ENCODE measurements at places on chromosomes 3 and 15.

DNA sequence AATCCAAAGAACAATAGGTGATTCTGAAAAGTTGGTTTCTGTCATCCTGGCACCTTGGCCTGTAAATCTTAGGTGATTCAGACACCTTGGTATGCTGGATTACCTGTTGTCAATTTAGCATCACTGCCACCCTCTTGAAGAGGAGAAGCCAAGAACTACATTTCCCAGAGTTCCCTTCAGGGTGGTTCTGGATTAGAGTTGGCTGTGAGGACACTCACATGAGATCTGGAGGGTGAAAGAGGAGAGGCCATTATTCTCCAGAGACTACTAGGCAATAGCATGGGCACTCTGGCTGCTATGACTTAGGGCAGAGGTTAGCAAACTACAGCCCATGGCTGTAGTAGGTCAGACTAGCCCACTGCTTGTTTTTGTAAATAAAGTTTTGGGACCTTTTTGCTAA, 41.7 kb upstream of the CORO2B start:
- no peak for DNase-seq

DNA sequence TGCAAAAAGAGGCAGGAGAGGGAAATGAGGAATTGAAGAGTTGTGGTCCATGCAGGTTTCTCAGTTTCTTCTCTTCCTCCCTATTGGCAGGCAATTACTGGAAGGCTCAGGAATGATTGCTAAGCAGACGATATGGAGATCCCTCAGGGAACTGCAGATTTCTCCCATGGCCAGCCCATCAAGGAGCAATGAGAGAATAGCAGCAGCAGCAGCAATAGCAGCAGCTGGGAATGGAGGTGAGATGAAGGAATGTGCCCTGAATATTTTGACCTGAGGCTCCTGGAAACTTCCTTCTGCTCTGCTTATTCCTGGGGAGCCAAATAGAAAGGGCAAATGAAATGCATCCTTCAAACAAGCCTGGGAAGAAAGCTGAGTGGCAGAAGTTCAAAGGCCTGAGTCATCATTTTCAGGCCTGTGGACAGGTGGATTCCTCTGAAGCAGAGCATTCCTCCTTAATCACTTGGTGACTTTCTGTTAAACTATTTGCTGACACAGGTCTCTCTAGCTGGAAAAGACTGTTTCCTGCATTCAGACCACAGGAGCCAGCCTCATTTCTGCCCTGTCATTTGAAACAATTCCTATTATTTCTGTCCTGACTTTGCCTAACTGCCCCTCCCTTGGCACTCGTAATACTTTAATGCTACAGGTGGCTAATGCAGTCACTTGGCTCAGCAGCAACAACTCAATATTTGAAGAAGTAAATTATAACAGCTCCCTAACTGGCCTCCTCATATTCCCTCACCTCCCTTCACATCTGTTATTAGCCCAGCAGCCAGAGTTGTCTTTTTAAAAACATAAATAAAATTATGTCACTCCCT, 146.9 kb upstream of the GADL1 start:
- no peak for DNase-seq

- no peak for DNase-seq
These were observed 223.6 kb upstream of the TBL1XR1 start for GRCh38 chr3:177420651-177421480.

DNA sequence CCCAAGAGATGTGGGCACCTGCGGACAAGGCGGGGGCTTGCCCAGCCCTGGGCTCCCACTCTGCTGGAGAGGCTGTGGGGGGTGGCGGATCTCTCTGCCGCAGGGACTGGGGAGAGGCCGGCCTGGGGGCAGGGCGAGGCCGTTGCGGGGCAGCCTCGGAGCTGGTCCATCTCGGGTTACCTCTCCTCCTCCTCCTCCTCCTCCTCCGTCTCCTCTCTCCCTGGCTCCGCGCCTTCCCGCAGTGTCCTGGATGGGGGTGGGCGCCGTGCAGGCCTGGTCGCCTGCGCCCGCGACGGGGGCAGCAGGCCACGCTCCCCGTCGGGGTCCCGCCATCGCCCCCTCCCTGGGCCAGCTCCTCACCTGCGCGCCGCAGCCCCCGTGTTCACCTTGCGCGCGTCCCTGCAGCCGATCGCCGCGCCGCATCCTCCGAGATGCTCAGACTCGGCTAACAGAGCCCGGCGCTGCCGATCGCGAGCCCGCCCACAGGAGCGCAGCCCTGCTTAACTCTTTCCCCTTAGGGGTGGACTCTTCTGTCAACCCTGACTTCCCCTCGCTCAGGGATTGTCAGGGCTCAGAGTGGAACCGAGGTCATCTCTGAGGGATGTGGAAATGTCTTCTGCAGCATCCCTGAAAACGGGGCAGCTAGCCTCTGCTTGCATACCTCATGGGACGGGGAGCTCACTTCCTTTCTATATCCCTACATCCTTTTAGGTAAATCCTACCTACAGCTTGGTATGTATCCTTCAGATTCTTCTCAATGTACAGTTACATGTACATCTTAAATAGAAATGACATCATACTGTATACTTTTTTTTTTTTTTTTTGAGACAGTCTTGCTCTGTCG, at the start of gene PRRT3:
Gene PRRT3, minus strand, starts transcription at position 447 of the 844 bp plus-strand sequence. CDS start 2,293 bp downstream, outside the sequence.
- peak; percentile 52 for DNase-seq

GRCh38 chr15:71755092-71755970, 55.0 kb upstream of the NR2E3 start:
- no peak for DNase-seq

GRCh38 chr3:9809615-9810432, at the start of gene TTLL3:
Gene TTLL3, plus strand, starts transcription at chr3:9810262. Its CDS starts 400 bp downstream, at chr3:9810662.
- no peak for DNase-seq

- DNase-seq = no peak
These were observed 47.1 kb downstream of the HRH1 start for GRCh38 chr3:11201251-11202019.

DNA sequence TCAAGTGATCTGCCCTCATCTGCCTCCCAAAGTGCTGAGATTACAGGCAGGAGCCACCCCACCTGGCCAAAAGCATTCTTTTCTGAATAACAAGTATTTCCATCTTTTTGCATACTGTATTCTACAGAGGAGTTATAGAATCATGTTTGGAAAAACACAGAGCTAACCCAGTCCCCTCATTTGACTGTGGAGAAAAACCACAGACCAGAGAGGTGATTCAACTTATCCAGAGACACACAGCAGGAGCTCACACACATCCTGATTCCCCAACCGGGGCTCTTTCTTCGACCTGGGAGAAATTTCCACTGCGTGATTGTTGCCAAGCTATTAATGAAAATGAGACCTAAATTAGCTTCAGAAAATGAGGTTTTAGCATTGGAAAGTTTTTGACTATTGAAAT, 176.1 kb upstream of the TLE3 start:
- no peak for DNase-seq

DNA sequence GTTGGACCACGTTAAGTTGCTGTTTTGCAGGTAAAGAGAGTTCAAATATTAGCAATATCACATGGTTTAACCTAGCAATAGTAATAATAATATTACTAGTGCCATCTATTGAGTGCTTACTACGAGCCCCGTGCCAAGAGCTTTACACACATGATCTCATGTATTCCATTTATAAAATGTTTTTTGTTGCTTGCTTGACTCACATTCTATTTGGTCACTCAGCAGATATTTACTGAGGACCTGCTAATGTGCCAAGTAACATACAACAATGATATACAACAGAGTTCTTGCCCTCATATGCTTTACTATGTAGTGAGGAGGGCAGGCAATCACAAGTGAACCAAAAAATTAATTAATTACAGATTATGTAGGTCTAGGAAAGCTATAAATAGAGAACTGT, 36.7 kb downstream of the CTDSPL start:
- no peak for DNase-seq

DNA sequence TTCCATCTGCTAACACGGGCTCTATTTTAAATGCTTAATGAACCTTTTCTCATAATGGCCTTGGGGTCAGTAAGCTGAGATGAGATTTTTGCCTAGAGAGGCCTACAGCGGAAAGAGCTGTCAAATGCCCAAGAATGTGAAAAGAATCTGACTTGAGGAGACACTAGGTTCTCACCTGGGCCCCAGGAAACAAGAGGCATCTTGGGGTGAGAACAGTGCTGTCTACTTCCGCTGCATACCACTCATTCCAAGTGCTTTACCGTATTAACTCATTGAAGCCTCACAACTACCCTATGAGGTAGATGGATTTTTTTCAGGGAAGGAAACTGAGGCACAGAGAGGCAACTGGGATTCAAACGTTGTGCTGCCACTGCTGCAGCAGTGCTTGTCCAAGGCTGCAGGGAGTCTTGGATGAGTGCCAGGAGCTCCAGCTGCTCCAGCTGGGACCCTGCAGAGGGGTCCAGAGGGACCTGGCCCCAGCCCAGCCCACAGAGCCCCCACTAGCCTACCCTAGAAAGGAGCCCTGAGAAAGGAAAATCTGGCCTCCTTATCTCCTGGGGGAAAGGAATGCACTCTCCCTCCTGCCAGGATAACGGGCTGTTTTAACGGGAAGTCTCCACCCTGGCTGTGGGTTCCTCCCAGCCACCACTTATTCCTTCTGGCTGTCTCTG, 68.4 kb downstream of the SLC12A8 start:
- no peak for DNase-seq

DNA sequence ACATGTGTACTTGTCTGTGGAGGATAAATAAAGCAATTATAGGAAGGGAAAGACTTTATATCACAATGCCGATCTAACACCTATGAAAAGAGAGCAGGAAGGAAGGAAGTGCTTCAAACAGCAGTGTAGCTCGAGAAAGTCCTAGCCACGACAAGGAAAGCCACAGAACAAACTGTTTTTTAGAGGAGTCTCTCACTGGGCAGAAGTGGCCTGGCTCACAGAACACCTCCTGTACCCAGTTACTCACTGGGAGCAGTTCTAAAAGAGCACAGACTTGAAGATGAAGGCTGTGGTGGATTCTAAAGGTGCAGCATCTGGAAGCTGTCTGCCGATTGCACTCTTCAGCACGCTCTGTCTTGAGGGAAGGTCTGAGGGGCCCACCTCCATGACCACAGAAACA, 248.8 kb upstream of the ATP11B start:
- DNase-seq = peak; percentile 5

DNA sequence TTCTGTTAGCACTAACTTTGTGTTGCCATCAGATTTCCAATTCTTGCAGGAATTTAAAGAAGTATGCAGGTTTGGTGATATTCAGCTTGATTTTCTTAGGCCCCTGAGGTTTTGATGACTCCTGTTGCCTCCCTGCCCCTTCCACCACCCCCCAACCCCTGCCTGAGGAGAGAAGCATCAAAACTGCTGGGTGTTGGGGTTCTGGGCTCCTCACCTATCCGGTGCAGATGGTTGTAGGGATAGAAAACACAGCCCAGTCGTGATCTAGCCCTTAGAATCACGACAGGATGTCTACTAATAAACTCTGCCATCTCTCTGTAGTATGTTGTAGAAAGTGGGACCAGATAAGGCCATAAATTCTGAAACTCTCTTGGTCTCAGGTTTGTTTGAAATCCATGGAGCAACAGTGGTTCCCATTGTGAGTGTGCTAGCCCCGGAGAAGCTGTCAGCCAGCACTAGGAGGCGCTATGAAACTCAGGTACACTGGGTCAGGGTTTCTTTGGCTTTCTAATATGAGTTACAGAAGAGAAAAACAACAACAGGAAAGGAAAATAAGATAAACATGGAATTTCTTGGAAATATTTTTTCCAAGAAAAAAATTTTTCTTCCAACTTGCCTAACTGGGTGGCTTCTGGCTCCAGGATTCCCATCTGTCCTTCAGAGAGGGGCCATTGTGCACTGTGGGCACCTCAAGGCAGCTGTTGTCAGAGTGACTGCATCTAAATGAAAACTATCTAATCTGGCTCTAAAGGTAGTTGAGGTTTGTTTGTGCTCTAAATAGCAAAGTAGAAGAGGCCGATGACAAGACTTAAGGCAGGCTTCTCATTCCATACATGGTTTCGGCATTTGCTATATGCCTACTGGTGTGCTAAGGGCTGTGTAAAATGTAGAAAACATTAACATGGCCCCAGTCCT, 8.7 kb downstream of the SRP14 start:
- peak; percentile 43 for DNase-seq

DNA sequence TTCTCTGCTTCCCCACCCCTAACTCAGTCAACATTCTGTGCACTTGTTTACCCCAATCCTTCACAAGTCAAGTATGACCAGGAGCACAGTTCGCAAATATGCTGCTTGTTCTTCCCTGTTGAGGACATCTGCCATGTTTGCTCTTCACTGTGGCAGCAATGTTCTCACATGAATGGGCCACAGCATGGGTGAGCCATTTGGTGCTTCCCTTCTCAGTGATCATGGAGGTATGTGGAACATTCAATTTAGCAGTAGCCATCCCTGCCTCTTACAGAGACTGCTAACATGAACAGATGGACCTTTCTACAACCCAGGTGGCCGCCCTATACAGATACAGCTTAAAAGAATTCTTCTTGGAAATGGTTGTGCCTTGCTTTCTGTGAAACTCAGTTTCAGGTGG, 660.1 kb upstream of the SGO1 start:
- no peak for DNase-seq

- no peak for DNase-seq
These were observed 11.1 kb upstream of the ROPN1B start for GRCh38 chr3:125957674-125958510.

GRCh38 chr3:83946554-83946953, 1012.2 kb upstream of the CADM2 start:
- DNase-seq = no peak

- no peak for DNase-seq
These were observed 197.6 kb downstream of the THSD4 start for GRCh38 chr15:71312731-71313460.

DNA sequence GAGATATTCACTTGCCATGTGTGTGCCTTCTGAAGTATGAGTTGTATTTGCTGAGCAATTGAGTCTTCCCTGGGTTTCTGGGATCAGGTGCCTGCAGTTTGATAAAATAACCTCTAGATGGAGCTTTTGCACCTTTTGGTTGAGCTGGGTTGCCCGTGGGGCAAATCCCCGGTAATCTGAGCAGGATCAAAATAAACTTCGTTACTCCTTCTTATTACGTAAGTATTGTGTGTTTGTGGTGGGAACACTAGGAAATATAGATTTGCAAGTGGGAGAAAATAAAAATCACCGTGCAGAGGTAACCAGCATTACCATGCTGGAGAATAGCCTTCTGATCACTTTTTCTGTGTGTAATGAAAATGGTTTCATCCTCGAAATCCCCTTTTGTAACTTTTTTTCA, 277.4 kb upstream of the NR2E3 start:
- no peak for DNase-seq

DNA sequence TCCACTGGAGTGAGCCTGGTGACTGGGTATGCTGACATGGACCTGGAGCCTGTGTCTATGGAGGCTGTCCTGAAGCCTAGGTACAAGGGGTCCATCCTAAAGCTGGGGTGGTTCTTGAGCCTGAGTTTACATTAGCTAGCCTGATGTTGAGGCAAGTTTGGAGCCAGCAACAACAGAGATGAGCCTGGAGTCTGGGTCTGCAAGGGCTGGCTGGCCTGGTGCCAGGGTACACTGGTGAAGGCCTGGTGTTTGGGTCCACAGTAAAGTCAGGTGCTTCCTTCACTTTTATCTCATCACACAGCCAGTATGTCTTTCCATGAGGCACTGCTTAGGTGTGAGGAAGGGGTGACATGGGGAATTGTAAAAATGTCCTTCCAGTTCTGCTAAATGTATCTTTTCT, 49.5 kb downstream of the TP63 start:
- DNase-seq = no peak

DNA sequence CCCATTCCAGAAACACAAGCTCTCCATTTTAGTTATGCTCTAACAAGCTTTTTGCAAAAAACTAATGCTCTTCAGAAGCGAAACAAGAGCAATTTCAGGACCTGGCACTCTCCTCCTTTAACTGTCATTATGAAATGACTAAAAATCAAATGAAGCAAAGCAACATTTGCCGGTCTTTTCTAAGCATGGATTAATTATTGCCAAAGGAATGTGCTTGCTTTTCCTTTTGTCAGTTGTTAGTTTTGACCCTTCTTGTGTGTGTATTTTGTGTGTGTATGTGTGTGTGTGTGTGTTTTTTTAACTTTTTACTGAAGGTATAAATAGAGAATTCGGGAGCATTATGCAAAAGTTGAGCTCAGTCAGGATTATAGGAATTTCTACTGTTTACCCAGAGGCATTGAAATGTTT, 509.1 kb downstream of the TUSC7 start:
- DNase-seq = no peak
